Myocyte (in vitro differentiated cells): ENCODE measurements at places on chromosomes 2 and 18. TPM values are rescaled to one million over a fixed set of nuclear protein-coding genes. Genes with fewer than 3 reads are reported as not detected.
A peak's percentile ranks its signal among the peaks of the same experiment; 100 is the strongest.

The SPC25 gene
- total RNA-seq, result 0.24 TPM in 1 of 2 replicates, not detected in the other

The SERPINB10 gene
- total RNA-seq, result not detected in 2 replicates

The TUBB6 gene
- 1,598 and 1,800 TPM in 2 replicates for total RNA-seq

GRCh38 chr2:24839729-24840128 is 46.5 kb downstream of the CENPO start:
- DNase-seq, result no peak

The OTX1 gene
- total RNA-seq, result 0.62 TPM in 1 of 2 replicates, not detected in the other

DNA sequence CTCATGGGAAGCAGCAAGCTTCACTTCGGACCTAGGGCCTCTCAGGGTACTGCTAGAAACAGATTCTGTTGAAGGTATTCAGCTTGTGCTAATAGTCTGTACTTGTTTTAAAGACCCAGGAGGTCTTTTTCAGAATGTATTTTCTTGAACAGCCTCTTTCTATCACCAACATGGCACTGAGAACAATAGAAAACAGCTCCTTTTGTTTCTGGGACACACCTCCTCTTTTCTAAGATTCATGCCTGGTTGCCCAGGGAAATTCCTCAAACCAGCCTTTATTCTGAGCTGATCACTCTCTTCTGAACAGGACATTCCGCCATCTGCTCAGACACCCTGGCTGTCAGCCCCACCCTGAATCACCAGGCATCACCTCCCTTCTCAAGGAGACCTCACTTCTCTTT is 389.6 kb downstream of the TGIF1 start:
- no peak for DNase-seq

- DNase-seq, result no peak
Observed at GRCh38 chr2:158197940-158198339, 96.3 kb downstream of the UPP2 start.

The AP1S3 gene
- total RNA-seq, result 0.11 and 0.16 TPM in 2 replicates

GRCh38 chr18:38634117-38634516 is 1068.5 kb upstream of the CELF4 start:
- DNase-seq, result no peak

DNA sequence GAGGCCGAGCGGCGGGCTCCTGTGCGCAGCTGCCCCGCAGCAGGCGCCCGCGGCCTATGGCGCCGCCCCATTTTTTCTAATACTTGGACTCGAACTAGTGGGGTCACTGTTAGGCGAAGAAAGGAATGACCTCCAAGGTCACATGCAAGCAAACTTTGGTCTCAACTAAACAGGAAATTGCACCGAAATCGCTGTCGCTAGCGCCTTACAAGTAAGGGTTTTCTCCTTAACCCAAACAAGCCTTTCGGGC is 339 bp downstream of the ACAA2 start:
- peak; percentile 63 for DNase-seq

The ADGRF3 gene
- total RNA-seq, result 1.1 TPM in 1 of 2 replicates, not detected in the other

DNA sequence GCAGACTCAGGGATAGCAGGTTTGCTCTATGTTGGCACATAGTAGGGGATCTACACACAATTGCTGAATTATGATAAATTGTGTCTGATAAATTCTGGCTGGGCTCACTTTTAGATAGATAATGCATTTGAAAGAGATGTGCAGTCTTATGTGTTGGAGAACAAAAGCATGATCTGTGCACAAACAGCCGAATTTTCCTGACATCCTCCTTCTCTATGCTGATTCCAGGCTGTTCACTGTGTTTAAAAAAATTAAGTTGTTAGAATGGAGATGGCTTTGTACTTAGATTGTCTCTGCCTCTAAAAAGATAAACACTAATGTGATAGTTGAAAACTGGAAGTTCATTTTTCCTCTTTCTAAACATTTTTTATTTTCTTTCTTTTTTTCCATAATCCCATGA is 2.1 kb downstream of the CERS6 start:
- no peak for DNase-seq

GRCh38 chr2:64114912-64115277 is 29.3 kb downstream of the PELI1 start:
- DNase-seq, result no peak

The REEP1 gene
- 67.8 and 90.1 TPM in 2 replicates for total RNA-seq

GRCh38 chr2:179809606-179810005 is 51.8 kb downstream of the ZNF385B start:
- no peak for DNase-seq

DNA sequence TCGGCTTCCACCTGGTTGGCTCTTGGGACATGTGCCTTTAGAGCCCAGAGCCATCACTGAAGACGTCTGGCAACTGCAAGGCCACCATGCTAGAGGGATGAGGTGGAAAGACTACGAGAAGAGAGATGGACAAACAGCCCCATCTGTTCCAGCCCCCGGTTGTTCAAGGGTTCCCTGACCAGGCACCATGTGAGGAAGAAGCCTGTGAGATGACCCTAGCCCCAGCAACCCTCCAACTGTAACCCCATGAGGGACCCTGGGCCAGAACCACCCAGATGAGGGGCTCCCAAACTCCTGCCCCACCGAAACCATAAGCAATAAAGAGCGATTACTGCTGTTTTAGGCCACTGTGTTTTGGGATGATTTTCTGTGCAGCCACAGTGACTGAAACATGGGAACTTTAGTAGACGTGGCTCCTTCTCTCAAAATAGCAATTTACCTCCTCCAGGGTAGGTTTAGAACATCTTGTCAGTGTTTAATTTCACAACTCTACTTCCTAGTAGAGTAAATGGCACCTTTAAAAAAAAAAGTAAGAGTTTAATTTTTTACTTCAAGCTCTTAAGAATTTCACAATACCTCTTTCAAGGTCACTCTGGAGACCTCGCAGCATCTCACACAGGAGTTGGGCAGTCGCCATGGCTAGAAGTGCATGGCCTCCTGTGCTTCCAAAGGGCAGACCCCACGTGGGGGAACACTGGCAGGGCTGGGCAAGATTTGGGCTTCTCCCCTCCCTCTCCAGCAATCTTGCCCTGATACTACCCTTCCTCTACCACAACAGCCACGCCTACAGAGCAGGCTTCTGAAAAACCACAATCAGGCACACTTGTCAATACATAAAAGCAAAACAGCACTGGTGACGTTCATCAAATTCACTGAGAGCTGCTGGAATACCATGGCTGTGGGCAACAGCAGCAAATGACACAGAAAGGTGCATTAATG is 48.8 kb downstream of the TMEM163 start:
- peak; percentile 13 for DNase-seq

DNA sequence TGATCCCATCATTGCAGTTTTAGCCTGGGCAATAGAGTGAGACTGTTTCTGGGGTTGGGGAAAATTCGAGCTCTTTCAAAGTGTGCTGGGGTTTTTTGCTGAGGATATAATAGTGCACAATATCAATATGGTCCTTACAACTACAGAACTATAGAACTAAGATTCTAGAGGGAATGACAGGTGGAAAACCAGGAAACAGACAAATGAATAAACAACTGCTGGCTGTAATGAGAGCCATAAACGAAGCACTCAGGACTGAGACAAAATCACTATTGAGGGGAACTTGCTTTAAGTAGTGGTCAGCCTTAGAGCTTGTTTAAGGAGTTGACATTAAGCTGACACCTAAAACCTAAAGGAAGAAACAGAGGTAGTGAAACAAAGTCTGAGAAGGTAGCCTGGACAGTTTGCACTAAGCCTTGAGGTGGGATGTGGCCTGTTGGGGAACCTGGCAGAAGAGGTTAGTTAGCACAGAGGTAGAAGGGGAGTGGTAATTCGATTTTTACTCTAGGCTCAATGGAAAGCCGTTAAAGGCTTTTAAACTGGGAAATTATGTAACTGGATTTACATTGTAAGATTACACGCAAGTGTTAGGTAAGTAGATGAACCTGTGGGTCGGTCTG is 33.8 kb downstream of the LCLAT1 start:
- DNase-seq, result no peak

- no peak for DNase-seq
Observed at GRCh38 chr2:40330096-40330495, 121.8 kb downstream of the SLC8A1 start.

- DNase-seq, result peak; percentile 16
Observed at GRCh38 chr2:40450066-40450795, 1.7 kb downstream of the SLC8A1 start.

The STK25 gene
- total RNA-seq, result 565 and 642 TPM in 2 replicates

- no peak for DNase-seq
Observed at GRCh38 chr2:3099145-3099859, 278.3 kb downstream of the EIPR1 start.

The LAMA3 gene
- 1.2 and 2.8 TPM in 2 replicates for total RNA-seq

The CFAP53 gene
- 0.10 and 0.27 TPM in 2 replicates for total RNA-seq

- peak; percentile 86 for DNase-seq
Observed at GRCh38 chr2:240851078-240851991, 17.3 kb upstream of the AGXT start.

GRCh38 chr18:49961271-49961670 is 147.9 kb upstream of the ACAA2 start:
- no peak for DNase-seq

The IL1B gene
- total RNA-seq, result not detected in 2 replicates

The HSBP1L1 gene
- total RNA-seq, result not detected in 2 replicates

DNA sequence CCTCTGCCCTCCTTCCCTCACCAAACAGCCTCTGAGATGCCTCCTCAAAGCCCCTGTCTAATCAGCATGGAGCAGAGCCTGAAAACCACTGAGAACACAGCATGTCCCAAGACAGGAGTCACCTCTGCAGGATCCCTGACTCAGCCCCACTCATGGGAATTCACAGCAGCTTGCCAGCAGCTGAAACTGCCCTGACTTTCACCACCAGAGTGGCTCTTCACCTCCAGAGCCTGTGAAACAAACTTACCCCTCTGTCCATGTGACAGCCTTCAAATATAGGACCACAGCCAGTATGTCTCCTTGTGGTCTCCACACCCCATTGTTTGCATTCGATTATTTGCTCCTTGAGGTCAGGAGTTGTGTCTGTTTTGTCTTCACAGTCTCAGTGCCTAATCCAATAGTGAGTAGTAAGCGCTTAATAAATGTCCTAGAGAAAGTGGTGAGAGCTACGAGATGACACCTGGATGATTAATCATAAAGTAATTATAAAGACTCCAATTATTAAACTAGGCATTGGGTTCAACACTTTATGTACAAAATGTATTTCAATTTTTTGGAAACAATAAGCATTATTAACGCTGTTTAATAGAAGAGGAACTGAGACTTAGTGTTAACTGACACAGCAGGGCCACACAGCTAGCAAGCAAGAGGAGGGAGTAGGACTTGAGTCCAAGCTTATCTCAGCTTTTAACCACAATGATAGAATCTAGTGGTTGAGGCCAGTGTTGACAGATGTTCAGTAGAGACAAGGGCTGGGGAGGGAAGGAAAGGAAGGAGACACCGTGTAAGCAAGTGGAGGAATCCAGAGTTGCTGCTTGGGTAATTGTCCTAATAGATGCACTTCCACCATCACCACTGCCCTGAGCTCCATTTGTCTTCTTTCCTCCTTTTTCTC is 358.7 kb upstream of the TNP1 start:
- DNase-seq, result peak; percentile 61

The SLC40A1 gene
- 35.1 and 51.9 TPM in 2 replicates for total RNA-seq

DNA sequence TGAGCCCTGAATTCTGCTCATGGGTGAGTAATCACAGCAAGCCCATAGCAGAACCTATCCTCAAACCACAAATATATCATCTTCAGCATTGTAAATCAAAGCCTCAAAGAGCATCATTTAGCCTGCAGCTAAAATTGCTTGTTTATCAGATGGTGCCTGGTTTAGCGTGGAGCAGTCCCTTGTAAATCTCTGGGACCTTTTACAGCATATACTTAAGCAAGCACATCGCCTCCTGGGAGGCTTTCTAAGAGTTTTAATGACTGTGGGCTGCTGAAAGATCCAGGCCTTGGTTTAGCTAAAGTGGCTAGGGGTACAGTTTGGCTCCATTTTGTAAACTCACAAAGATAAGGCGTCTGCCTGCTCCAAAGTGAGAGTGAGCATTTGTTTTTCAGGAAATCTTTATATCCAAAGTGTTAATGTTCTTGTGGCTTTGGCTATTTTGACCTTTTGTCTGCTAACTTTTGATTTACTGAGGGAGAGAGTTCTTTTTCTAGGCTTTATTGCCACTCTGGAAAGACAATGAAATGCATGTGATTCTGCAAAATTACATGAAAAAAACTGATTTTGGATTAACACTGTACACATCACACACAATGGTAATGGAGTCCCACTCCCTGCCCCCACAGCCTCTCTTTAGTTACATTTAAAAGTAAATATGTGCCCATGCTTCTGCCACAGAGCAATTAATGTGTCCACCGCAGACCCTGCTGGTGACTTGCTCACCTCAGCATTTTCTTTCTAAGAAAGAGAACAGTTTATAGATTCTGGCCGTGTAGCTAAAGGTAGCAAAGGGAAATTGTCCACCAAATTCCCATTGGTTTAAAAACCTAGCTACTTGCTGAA is 194.8 kb downstream of the LNPK start:
- no peak for DNase-seq

DNA sequence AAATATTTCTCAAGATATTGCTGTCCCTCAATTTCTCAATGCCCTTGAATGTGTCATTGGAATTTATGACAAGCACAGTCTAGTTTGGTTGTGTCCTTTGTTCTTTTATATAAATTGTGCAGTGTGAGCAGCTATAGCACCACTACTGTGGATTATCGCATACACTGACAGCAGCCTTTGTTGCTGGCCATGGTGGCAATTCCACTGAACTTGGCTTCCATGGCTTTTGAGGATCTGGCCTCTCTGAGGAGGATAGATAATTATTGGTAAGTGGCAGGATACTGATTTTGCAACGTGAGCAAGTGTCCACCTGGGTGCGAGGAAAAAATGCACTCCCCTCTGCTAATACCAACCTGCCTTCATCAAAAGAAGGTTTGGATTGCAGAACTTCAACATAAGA is 84.0 kb downstream of the RDH14 start:
- DNase-seq, result no peak

DNA sequence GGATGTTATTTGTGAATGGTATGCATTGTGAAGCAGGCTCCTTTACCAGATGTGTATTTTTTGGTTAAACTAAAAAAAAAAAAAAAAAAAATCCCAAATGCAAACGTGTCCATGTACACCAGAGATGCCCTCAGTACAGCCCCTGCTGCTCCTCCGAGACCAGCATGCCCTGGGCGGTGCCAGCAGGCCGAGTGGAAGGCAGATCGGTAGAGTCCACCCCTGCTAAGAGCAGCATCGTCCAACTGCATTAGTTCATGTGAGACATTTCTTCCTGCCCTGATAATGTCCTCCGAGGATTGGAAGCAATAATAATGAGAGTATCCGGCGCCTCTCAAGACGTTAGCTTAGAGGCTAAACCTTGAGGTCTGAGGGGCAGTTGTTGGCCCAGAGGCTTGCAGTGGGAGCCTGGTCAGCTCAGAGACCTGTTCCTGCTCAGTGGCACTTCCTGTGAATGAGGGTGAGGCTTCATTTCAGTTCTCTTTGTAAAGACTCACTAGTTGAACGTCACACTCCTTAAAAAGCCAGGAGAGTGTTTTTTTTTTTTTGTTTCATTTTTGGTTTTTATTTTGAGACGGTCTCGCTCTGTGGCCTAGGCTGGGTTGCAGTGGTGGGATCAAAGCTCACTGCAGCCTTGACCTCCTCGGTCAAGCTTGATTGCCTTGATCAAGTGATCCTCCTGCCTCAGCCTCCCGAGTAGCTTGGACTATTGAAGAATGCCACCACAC is 5.6 kb downstream of the SLC66A3 start:
- DNase-seq, result no peak
